ENCODE measurements at places on chromosomes 4 and X.

- no peak for DNase-seq
Measured at GRCh38 chrX:1589356-1590130, 1.9 kb upstream of the AKAP17A start.

- DNase-seq, result peak; percentile 34
Measured at GRCh38 chr4:188025476-188025875, 29.9 kb downstream of the ZFP42 start.

GRCh38 chr4:75698963-75699228, 25.5 kb upstream of the USO1 start:
- DNase-seq, result no peak

DNA sequence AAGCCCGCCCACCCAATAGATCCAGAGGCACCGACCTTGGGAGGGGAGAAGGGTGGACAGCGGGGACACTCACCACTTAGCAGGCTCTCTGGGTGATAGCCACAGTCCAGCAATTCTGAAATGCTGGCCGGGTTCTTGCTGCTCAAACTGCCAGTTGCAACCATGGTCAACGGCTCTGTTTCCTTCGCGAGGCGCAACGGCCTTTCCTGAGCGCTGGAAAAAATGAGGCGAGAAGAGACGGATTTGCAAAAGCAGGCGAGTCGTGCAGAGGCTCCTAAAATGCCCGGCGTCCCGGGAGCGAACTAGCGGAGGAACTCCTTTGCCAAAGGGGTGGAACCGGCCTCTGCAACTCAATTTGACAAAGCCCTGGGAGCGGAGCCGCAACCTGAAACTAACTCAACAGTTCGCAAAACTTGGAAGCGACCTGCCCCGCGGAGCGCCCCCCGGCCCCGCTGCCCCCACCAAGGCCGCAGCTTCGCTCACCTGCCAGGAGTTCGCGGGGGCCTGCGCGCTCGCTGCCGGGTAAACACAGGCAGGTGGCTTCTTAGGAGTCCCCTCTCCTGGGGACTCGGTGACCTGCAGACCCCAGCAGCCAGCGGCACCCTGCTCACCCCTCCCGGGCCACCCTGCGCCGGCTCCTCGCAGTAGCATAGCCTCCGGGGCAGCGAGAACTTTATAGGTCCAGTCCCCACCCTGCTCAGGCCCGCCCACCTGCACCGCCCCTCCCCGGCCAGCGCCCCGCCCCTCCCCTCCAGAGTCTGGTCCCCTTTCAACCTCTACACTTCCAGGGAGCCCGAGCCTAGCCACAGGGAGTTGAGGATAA, at the start of gene DDIT4L:
TSS of gene DDIT4L (minus strand) at position 649 of the 823 bp plus-strand sequence. CDS start at position 164, 485 bp downstream.
- no peak for DNase-seq

DNA sequence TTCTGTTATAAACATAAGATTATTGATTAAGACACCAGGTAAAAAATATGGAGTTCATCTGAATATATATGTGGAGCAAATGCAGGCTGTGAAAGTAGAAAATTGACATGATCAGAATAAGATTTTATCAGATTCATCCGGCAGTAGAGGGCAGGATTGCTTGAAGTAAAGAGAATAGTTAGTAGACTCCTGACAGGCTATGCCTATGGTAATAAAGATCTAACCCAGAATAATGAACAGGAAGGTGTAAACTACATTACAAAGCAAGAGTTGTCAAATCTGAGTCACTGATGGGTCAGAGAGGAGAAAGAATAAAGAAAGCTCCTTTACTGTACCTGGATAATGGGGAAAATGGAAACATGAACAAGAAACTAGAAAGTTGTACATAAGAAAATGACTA, 20.8 kb upstream of the TMEM184C start:
- DNase-seq, result no peak

DNA sequence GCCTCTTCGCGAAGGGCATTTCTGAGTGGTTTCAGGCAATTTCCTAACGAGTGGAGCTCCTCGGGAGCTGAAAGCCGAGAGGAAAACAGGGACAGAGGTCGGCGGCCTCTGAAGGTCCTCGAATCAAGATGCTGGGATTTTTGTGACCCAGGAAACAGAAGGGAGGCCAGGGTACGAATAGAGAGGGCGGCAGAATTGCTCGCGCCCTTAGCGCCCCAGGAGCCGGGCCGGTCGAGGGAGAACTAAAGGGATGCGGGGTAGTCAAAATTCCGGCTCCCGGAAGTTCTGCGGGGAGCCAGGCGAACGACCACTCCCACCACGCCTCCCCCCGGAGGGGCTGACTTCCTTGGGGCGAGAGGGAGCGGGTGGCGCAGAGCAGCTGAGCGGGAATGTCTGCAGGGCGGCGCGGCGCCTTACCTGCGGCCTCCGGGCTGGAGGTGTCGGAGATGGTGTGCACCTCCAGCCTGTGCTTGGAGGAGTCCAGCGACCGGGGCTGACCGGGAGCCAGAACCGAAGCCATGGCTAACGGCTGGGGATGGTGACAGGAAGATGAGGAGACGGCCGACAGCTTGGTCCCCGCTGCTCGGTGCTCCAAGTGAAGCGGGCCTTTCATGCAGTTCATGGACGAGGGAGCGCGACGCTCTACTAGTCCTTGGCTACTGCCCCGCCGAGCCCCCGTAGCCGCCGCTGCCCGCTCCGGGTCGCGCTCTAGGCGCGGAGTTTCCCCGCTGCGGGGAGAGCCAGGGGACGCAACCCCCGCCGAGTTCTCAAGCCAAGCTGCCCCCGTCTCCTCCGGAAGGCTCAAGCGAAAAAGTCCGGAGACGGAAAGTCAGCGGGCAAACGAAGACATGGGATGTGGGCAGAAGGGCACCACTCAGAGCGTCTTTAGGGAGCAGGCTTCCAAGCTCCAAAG, 782 bp downstream of the PITX2 start:
- no peak for DNase-seq

- no peak for DNase-seq
Measured at GRCh38 chr4:144989306-144989705, 108.7 kb downstream of the ANAPC10 start.

DNA sequence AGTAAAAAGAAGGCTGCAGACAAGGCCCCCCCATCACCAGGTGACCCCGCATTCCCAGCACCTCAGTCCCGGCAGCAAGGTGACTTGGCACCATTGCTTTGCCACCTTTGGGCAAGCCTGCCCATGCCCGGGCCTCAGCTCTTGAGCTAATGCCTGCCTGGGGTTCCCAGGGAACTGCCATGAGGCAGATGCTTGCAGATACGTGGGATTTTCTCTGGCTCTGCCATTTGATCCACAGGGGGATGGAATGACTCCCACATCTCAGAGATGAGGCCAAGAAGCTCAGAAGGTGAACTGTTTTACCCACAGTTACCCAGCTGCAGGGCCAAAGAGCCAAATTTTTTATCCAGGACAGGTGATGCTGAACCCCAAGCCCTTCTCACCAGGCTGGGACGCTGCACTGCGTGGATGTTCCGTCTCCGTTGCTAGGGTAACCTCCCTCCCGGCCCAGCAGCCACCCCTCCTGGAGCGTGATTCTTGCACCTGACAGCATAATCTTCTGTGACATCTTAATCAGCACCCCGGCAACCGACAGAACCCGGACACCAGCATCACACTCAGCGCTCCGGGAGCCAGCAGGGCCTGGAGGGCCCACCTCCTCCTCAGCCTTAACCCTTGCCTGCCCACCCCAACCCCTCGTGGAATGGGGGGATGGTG, 15.7 kb upstream of the MSX1 start:
- no peak for DNase-seq

GRCh38 chr4:168221301-168221700, 97.3 kb downstream of the DDX60 start:
- peak; percentile 19 for DNase-seq
